ENCODE measurements at places on chromosomes 4 and X.

DNA sequence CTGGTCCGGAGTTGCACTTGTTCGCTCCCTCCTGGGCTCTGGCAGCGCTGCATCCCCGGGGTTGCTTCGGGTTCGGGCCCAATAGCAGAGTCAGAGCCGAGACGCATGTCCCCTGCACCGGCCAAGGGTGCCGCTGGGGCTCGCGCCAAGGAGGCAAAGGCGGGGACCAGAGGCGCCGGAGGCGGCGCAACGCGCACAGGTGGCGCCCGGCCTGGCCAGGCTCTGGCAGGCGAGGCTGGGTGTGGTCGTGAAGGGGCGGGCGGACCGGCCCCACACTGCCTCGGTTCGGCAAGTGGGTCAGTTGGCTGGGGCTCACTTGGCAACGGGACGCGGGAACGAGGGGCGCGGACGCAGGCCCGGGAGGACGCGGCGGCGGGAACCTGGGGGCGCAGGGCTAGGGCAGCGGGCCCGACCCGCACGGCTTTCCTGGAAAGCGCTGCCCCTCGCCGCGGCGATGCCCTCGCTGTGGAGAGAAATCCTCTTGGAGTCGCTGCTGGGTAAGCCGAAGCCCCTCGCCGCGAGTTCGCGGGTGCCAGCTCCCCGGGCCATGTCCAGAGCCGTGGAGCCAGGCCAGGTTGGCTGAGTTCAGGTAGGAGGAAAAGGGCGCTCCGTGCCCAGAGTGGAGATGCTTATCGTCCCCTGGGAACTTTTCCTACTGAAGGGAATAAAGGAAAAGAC lies at the start of gene CWH43:
Gene CWH43, plus strand, starts transcription at position 300 of the 678 bp plus-strand sequence. Its CDS starts 155 bp downstream, at position 455.
- no peak for DNase-seq

DNA sequence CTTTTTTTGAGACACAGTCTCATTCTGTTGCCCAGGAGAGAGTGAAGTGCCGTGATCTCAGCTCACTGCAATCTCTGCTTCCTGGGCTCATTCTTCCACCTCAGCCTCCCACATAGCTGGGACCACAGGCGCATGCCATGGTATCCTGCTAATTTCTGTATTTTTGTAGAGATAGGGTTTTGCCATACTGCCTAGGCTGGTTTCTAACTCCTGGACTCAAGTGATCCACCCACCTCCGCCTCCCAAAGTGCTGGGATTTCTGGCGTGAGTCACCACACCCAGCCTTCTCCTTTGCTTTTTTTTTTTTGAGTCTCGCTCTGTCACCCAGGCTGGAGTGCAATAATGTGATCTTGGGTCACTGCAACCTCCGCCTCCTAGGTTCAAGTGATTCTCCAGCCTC lies 94.1 kb downstream of the PDS5A start:
- no peak for DNase-seq

DNA sequence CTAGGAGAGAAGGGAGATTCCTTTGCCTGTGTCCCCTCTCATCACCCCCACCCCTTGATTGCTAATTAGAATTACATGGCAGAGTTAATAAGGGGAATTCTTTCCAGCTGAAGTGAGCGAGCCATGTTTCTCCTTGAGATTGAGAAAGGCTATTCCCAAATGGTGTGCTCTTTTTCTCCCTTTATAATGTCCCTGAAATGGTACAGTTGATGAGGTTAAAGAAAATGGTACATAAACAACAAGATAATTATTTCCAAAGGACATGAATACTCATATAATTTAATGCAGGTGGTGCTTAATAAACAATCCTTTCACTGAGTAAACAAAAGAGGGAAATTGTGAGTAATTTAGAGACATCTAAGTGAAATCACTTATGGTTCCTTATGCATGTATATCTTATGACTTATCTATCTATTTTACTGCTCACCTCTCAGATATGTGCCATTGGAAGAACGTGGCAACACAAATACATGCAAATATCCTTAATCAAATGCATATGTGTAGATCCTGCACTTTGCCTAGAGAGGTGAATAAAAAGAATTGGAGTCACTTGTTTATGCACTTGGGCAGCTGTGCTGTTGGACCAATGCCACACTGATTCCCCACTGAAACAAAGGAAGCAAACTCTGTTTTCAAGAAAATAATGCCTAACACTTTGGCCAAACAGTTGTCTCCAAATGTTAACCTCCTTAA lies 106.6 kb upstream of the WDR44 start:
- DNase-seq = no peak

GRCh38 chr4:174627473-174627872 lies 105.2 kb upstream of the HPGD start:
- no peak for DNase-seq

DNA sequence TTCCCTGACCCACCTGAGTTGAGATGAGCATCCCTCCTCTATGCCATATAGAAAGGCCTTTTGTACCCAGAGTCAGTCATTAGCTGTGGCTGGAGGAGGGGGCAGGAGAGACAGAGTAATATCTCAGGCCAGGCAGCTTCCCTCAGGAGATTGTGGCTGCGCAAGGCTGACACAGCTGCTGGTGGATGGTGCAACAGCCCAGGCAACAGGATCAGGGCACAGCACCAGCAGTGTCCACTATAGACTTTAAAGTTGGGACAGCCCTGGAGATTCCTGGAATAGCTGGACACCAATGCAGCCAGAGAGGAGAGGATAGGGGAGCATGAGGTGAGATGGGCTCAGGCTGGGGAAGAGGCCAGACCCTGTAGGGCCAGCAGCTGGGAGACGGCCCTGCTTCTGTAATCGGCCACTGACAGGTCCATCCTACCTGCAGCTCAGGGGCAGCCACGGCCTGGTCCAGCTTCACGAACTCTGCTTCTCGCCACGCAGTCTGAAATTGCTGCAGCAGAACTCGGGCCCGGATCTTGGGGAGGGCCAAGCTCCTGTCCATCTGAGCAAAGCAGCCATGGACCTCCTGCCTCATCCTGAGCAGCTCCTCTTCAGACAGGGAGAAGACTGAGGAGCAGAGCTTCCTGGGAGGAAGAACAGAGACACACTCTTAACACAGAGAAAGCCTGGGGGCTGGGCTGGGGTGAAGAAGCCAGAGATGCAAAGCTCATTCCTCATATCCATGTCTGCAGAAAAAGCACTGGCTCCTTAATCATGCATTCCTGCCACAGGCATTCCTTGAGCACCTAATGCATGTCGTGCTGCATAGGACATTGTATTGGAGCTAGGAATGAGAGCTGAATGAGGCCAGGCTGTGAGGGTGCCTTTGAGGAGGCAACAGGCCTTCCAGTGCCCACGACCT lies 90.1 kb downstream of the EVC2 start:
- no peak for DNase-seq

DNA sequence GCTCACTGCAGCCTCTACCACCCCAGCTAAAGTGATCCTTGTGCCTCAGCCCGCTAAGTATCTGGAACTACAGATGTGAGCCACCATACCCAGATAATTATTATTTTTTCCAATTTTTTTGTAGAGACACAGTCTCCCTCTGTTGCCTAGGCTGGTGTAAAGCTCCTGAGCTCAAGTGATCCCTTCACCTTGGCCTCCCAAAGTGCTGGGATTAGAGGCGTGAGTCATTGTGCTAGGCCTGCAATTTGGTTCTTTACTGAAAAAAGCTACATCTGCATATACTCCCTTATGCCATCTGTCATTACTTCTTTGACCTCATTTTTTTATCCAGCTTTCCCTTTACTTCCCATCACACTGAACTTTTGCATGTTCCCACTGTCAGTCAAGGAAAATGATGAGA lies 2012.4 kb upstream of the IGFBP7 start:
- DNase-seq = no peak

DNA sequence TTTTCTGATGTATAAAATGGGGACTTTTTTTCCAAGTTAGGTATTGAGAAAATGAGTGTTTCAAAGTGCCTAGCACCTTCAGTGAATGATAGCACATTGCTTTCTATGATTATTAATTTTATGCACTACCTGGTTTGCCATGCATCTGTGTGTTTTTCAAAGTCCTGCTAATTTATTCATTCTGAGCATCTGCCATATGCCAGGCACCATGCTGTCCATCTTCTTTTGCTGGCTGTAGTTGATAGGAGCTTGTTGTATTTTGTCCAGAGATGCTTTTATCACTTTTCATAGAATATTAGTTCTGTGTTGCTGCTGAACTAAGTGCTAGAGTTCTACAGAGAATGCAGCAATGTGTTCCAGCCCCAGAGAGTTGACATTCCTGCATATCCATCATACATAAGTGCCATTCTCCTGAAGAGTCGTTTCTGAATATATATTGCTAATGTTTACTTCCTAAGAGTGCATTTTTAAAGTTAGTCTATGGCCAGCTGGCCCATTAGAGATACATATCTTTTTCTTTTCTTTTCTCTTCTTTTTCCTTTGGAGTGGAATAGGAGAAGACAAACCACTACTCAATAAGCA lies 49.0 kb upstream of the CLNK start:
- DNase-seq = no peak

DNA sequence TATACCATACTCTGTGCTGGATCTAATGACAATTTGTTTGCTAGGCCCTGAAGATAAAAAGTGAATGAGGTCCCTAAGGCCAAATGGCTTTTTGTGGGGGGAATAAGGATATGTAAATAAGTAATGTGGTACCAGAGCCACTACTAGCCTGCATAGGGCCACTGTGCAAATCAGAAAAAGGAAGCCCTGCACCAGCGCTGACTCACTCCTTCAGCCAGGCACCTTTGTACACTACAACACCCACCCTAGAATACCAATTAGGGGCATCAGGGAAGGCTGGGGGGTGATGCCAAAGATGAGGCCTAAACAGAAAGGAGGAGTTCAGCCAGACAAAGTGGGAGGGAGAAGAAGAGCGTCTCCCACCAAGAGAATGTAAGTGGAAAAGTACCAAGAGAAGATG lies 122.2 kb downstream of the CAMK2D start:
- DNase-seq = no peak

GRCh38 chrX:18353931-18354368 lies 538 bp downstream of the SCML2 start:
- DNase-seq = peak; percentile 38

- DNase-seq = no peak
Observed at GRCh38 chrX:47614618-47615017, 5.0 kb downstream of the SYN1 start.

DNA sequence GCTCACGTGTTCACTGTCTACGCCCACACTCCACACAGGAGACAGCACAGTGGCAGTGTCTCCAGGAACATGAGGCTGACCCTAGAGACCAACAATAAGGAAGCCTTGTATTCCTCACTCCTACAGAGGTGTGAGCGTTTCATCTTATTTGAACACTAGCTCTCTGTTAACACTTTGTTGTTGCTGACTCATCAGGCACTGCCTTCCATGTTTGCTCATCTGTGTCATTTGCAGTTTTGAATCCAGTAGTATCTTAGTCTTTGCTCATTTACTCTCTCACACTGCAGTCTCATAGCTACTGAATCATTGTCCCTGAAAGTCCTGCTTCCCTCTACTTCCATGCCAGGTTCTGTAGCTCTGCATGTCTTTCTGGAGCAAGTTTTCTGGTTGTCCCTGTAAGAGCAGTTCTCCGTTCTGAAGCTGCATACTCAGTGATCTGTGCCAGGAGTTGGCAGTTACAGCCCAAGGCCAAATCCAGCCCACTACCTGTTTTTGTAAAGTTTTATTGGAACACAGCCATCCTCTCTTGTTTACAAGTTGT lies 80.3 kb upstream of the DCLK2 start:
- DNase-seq = no peak

- peak; percentile 19 for DNase-seq
Observed at GRCh38 chrX:103101299-103102042, 8.5 kb upstream of the NXF3 start.

- no peak for DNase-seq
Observed at GRCh38 chr4:186659935-186660334, 63.7 kb downstream of the FAT1 start.

GRCh38 chr4:108454227-108454626 lies 166.1 kb upstream of the RPL34 start:
- no peak for DNase-seq

DNA sequence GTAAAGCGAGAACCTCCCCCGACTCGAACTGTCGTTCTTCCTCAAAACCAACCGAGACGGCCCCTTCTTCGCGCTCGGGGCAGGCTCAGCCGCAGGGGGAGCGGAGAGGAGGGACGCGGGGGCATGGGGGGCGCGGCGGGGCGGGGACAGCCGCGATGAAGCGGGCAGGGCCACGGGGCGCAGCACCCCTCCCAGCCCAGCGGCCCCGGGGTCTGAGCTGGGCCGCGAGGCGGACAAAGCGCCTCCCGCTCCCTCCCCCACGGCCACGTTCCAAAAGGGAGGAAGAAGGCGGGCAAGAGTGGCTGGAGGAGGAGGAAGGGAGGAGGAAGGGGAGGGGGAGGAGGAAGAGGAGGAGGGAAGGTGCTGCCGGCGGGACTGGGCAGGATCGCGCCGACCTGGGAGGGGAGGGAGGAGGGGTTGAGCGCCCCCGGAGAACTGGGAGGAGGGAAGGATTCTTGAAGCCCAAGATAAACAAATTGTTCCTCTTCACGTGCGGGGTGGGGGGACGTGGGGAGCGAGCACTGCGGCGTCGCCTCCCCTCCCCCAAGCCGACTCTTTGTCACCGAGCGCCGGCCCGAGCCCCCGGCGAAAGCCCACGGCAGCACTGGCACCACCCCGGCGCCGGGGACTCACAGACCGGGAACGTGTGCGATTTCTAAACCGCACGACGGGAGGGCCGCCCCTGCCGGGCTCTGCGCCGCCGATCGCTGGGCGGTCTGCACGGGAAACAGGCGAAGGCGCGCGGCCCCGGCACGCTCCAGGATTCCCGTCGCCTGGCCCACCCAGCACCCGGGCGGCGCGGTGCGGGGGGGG lies 2.9 kb downstream of the MAML3 start:
- peak; percentile 87 for DNase-seq

- DNase-seq = no peak
Observed at GRCh38 chr4:185742766-185743165, 69.2 kb downstream of the SORBS2 start.

GRCh38 chr4:62709618-62710252 lies 1509.6 kb downstream of the ADGRL3 start:
- no peak for DNase-seq

DNA sequence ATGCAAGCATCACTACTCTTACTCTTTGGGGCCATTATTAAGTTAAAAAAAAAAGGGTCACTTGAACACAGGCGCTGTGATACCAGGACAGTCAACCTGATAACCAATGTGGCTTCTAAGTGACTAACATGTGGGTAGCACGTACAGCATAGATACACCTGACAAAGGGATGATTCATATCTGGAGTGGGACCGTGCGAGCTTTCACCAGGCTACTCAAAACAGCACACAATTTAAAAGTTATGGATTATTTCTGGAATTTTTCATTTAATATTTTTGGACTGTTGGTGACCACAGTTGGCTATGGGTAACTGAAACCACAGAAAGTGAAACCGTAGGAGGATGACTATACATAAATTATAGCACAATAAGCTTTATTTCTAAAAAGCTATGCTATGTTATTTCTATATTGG lies 113.8 kb upstream of the STIM2 start:
- DNase-seq = no peak

DNA sequence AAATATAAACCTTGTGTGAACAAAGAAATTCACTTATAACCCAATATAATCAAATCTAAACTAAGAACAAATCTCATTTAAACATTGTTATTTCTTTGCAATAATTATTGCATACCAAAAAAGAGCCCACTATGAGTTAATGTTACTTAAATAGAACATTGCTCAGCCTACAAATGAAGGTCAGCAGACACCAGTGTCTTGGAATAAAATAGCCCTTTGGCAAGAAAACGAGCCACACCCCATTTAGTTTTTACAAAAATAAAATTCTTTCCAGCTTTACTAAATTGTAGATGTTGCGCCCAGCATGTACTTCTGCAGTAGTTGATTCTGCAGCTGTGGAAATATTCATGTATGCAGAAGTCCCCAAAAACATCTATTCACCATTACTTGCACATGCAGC lies 12.2 kb downstream of the PLS3 start:
- DNase-seq = no peak

- peak; percentile 44 for DNase-seq
Observed at GRCh38 chrX:102712981-102713625, 855 bp downstream of the GPRASP2 start.

- DNase-seq = no peak
Observed at GRCh38 chr4:113232194-113232593, 182.7 kb downstream of the ANK2 start.
